Peyer's patch (tissue), 4 donors: ENCODE measurements at places on chromosomes 12 and 14. TPM values are rescaled to one million over a fixed set of nuclear protein-coding genes. Genes with fewer than 3 reads are reported as not detected.

The SLC38A2 gene
- 158 TPM for total RNA-seq

The CCDC197 gene
- not detected for total RNA-seq

The RASAL1 gene
- 3.8 TPM for total RNA-seq

The LHX5 gene
- total RNA-seq, result not detected

The CELA1 gene
- not detected for total RNA-seq

The SERPINA9 gene
- not detected for total RNA-seq

The BMP4 gene
- 53.6 TPM for total RNA-seq

The HOTAIR gene
- not detected for total RNA-seq

The TAS2R8 gene
- not detected for total RNA-seq

The BMAL2 gene
- 4.5 TPM for total RNA-seq

The SLC5A8 gene
- total RNA-seq, result 0.54 TPM

The GLS2 gene
- total RNA-seq, result 3.0 TPM

The CARMIL3 gene
- total RNA-seq, result 1.3 TPM

The GPR135 gene
- total RNA-seq, result 8.0 TPM

The MLF2 gene
- 94.9 TPM for total RNA-seq

The PRB2 gene
- not detected for total RNA-seq

The MYH6 gene
- total RNA-seq, result not detected

The HOXC4 gene
- total RNA-seq, result 1.6 TPM

The LAG3 gene
- 1.6 TPM for total RNA-seq

The A2M gene
- 39.8 TPM for total RNA-seq

The LIN7A gene
- 28.2 TPM for total RNA-seq

The NANOG gene
- not detected for total RNA-seq

The KRT72 gene
- total RNA-seq, result 2.3 TPM

The SLC10A1 gene
- not detected for total RNA-seq

The SRP54 gene
- total RNA-seq, result 52.9 TPM

The FAM181A gene
- total RNA-seq, result not detected

The CCDC38 gene
- total RNA-seq, result not detected

The DPY19L2 gene
- 7.4 TPM for total RNA-seq

The C12orf60 gene
- total RNA-seq, result not detected

The GYS2 gene
- not detected for total RNA-seq

The TMEM52B gene
- not detected for total RNA-seq

The C3AR1 gene
- 1.3 TPM for total RNA-seq

The CLEC6A gene
- total RNA-seq, result not detected

The TEX52 gene
- total RNA-seq, result not detected

The TSPAN11 gene
- 1.3 TPM for total RNA-seq

The KERA gene
- not detected for total RNA-seq

The MYO1H gene
- not detected for total RNA-seq

The RIMBP2 gene
- total RNA-seq, result 12.8 TPM

The KRT74 gene
- not detected for total RNA-seq

The IL26 gene
- total RNA-seq, result not detected

The RNASE3 gene
- total RNA-seq, result not detected

The RAB21 gene
- 14.0 TPM for total RNA-seq

The TSPAN8 gene
- 71.0 TPM for total RNA-seq

The KCNMB4 gene
- 0.18 TPM for total RNA-seq

The TRHDE gene
- total RNA-seq, result 23.8 TPM

The AQP2 gene
- not detected for total RNA-seq

The ATG2B gene
- total RNA-seq, result 39.8 TPM

The SLC6A13 gene
- 4.9 TPM for total RNA-seq

The PLA2G1B gene
- not detected for total RNA-seq

The ERP27 gene
- not detected for total RNA-seq

The MARK3 gene
- 196 TPM for total RNA-seq

The NDUFA9 gene
- 20.6 TPM for total RNA-seq

The GPD1 gene
- total RNA-seq, result 409 TPM

The OTUB2 gene
- total RNA-seq, result 3.4 TPM

The PPP1R36 gene
- 2.1 TPM for total RNA-seq

The SERPINA1 gene
- 102 TPM for total RNA-seq

The CISTR gene
- total RNA-seq, result not detected
